ENCODE measurements at places on chromosomes 4 and X.

- DNase-seq, result peak; percentile 59
Measured at GRCh38 chrX:136115126-136115903, 32.0 kb upstream of the FHL1 start.

- DNase-seq, result peak; percentile 65
Measured at GRCh38 chrX:100652266-100652665, 8.3 kb downstream of the SRPX2 start.

- DNase-seq, result peak; percentile 54
Measured at GRCh38 chr4:1711571-1712215, 426 bp downstream of the SLBP start.

DNA sequence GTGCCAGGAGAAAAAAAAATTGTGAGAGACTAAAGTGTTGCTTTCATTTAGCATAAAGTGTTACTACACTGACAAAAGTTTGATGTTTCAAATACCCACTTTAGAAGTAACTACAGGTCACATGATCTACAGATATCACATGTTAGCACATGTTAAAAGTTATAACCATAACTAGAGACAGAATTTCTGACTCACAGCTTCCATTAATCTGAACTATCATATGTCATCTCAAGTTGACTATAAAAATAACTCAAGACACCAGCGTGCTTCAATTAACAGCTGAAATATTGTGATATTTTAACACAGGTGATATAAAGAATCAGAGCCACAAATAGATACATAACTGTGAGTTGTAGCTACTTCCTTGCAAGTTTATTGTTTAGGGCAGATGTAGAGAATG is 591.5 kb upstream of the PITX2 start:
- no peak for DNase-seq

- DNase-seq, result no peak
Measured at GRCh38 chrX:102517326-102517725, 787 bp upstream of the TMSB15A start.

GRCh38 chr4:1747603-1747967 is 26.3 kb downstream of the TACC3 start:
- DNase-seq, result no peak

- no peak for DNase-seq
Measured at GRCh38 chr4:88809576-88810219, 112.1 kb upstream of the NAP1L5 start.

DNA sequence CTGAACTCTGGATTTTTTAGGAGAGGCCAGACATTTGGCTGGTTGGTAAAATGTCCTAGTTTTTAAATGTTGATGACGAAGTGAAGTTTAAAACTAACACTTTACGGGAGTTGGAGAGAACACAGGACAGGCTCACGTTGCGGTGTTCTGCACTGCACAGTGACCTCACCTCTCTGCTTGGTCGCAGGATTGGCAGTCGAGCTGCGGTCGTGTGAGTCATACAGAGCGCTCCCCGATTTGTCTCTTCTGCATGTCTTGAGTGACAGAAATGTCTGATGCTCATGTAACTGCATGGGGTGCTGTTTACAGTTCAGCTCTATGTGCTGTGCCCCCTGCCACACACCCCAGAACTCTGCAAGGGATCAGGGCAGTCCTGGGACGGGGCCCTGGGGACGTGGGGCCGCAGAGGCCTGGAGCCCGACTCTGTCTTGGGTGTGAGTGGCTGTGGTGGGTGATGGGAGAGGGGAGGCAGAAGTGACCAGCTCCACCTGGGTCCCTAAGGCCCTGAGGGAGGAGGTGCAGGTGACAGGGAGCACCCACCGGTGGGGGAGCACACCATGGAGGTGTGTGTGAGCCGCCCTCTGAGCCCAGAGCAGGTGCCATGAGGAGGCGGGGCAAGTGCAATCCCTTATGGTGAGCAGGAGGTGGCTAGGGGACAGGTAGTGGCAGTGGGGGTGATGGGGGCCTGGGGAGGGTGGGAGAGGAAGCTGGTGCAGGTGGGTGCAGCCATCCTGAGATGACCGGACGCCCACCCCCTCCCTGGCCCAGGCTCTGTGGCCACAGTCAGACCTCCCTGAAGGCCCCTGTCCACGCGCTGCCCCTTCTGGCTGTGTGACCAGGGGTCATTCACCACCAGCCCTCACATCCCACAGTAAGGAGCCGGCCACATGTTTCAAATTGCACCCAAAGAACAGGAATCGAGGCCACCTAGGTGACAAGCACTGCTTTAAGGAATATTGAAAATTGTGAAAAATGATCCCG is 77.9 kb upstream of the ADRA2C start:
- DNase-seq, result no peak
